ENCODE measurements at places on chromosomes 7 and 10. TPM values are rescaled to one million over a fixed set of nuclear protein-coding genes. Genes with fewer than 3 reads are reported as not detected.

GRCh38 chr7:128366300-128366699, 4.8 kb upstream of the PRRT4 start:
- no peak for DNase-seq

- DNase-seq, result no peak
Observed at GRCh38 chr7:1523844-1524243, 6.7 kb upstream of the MAFK start.

DNA sequence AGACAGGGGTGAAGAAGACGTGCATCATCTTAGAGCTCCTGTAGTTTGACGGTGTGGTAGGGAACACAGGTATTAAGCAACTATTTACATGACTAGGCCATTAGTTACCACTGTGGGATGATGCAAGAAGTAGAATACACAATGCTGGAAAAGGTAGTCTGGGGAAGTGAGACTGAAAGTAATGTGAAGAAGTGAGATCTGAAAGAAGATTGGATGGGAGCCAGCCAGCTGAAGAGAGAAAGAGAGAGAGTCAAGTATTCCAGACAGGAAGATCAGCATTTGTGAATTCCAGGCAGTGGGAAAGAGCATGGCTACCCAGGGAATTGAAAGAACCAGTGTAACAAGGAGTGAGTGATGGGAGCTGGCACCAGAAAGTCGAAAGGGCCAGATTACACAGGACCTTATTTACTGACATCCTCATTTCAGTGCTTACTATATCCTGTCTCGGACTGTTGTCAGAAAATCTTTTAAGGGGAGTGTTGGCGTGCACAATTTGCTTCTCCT, 4.0 kb upstream of the CFAP58 start:
- DNase-seq, result no peak

GRCh38 chr10:62426086-62426485, 51.9 kb downstream of the ZNF365 start:
- no peak for DNase-seq

DNA sequence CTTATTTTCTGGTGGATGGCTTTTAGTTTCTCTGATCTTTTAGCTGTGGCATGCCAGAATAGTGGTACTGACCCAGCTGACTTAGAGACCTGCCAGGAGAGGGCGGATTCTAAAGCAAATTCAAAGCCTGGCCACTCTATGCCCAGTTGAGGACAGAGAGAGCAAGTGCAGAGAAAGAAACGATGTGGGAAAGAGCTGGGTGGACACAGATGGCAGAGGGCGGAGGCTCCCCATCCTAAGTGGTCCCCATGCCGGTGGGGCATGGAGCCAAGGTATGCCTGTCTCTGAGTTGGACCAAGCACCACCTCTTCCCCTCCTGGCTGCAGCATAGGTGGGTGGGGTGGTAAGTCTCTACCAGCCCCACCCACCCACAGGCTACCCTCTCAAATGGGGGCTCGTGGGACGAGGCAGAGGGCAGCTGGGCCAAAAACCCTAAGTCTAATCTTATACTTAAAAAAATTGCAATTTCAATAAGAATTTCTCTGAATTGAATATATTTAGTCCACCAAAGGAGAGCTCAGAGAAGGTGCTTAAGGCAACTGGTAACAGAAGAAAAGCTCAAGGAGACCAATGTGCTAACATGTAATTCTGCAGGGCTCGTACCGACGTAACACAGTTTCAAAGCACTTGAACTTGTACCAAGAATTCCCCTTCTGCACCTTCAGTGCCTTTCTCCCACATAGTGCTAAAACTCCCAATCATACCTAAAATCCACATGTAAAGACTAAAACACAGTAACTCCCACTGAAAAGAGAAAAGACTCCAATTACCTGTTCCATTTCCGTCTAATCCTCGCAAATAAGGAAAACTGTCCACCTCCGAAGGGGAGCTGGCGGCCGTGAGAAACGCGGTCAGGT, 85.7 kb upstream of the NMT2 start:
- no peak for DNase-seq

GRCh38 chr7:31082017-31082416, 29.9 kb downstream of the ADCYAP1R1 start:
- peak; percentile 17 for DNase-seq

GIMAP6 gene
- polyA plus RNA-seq, result 12.6 TPM

DNA sequence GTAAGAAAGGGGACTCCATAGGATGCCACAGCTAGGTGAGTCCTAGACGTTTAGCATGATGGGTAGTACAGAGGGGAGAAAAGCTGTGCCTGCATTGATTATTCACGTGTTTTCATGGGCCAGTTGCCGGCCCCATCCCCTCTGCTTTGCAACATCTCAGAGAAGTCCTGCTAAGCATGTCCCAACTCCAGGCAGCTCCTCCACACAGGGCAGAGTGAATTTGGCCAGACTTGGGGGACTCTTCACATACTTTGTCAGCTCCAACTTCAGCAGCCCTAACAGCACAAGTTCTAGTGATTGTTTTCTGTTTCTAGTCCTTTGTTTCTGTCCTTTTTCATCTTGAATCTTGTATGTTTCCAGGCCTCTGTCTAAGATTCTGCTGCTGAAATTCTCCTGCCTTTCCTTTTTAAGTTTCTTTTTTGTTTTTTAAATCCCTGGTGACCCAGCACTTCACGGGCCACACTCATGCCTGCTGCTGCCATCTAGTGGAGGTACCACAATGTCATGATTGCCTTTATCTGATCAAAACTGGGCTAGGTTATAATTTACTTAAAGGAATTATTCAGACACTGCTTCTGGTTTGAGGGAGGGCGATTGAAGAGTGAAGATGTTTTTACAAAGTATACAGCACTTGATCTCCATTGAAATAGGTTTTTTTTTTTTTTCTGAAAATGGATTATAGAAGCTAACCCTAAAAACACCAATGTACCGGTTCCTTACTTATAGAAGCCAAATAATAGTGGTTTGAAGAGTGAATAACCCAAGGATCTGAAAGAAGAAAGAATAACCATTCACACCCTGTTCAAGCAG, 276.9 kb downstream of the CSTF2T start:
- DNase-seq, result no peak

DNA sequence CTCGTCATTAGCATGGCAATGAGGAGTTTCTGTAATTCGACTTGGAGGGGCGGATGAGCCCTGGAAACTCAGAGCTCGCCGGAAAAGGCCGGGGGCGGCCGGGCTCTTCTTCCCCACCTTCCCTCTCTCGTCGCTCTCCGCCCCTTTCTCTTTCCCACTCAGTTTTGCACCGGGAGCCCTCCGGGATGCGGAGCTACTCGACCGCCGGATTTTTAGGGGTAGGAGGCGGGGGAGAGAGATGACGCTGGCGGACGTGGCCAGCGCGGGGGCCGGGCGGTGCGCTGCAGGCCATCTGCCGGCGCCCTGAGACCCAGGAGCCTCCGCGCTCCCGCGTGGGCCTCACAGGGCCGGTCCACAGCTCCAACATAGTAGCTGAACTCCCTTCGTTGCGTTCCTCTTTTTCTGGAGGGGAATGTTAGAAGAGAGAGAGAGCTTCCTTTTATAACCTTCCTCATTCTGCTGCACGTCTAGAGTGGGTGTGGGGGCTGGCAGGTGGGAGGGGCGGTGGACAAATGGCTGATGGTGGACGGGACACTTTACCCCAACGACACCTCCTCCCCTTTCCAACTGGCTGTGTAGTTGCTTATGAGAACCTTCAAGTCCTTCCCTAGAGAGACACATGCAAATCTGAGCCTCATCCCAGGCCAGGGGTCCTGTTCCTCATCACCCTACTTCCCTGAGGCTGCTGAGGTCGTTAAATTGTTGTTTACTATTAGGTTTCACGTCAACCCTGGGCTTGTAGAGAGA, 1.1 kb upstream of the HOXA1 start:
- DNase-seq, result peak; percentile 68

GRCh38 chr10:7412928-7413282, 2.1 kb upstream of the SFMBT2 start:
- peak; percentile 17 for DNase-seq

GRCh38 chr7:18693406-18693805, 197.9 kb downstream of the HDAC9 start:
- DNase-seq, result peak; percentile 19

IL15RA gene
- 11.2 TPM for polyA plus RNA-seq

DNA sequence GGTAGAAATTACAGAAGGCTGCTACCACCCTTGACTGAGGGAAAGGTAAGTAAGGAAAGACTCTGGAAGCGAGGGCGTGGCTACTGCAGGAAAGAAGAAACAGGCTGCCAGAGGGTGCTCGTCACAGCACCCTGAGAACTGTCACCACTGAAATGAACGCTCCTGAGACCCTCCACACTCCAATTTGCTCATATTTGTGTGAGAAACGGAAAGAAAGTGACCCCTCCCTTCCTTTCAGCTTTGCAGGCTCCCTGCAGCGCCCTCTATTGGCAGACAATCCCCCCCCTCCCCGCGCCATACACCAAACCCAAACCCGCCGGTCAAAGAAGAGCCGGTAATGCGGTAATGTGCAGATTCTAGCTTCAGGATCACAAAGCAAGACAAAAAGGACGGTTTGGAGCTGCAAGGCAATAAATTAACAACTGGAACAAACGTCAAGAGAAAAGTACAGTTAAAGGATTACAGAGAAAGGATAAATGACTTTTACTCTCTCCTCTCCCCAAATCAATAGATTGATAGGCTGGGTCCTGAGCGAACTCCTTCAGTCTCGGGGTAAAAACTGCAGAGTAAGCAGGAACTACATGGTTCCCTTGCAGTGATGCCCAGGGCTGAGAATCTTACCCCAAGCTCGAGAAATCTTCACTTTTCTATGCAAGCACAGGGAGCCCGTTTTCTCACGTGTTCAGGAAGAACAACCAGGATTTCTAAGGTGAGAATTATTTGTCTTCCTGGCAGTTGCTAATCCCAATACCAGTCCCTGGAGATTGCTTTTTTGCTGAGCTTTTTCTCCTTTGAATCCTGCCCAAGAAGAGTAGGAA, 47.6 kb downstream of the STEAP1B start:
- DNase-seq, result peak; percentile 35

DNA sequence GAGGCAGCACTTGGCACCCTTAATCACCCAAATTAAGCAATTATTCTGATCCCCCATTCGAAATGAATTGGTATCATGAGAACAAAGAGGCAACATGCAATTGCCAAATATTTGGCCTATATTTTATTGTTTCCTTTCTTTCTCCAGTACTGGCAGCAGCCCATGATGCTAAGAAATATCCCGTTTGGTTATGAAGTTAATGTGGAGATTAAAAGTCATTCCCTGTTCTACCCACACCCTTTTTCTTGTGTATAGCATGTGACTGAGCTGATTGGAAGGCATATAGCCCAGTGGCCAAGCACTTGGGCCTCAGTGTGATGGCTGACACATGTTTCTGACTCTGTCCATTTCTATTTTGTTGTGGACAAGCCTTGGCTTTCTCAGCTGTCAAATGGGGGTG, 692.3 kb upstream of the GALNT17 start:
- DNase-seq, result no peak

- DNase-seq, result peak; percentile 39
Observed at GRCh38 chr10:72079356-72079755, 9.0 kb downstream of the SPOCK2 start.

TMEM270 gene
- not detected for polyA plus RNA-seq

DNA sequence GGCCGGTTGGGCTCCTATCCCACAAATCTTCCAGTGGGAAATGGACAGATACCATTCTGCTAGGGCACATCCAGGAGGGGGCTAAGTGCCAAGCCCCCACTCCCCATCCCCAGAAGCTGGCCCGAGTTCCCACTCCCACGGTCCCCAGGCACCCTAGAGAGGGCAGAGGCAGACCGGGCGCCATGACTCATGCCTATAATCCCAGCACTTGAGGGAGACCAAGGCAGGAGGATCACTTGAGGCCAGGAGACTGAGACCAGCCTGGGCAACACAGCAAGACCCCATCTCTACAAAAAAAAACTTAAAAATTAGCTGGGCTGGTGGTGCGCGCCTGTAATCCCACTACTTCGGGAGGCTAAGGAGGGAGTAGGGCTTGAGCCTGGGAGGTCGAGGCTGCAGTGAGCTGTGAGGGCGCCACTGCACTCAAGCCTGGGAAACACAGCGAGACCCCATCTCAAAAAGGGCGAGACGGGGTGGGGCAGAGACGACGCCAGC, 870 bp downstream of the GNA12 start:
- DNase-seq, result peak; percentile 26

DNA sequence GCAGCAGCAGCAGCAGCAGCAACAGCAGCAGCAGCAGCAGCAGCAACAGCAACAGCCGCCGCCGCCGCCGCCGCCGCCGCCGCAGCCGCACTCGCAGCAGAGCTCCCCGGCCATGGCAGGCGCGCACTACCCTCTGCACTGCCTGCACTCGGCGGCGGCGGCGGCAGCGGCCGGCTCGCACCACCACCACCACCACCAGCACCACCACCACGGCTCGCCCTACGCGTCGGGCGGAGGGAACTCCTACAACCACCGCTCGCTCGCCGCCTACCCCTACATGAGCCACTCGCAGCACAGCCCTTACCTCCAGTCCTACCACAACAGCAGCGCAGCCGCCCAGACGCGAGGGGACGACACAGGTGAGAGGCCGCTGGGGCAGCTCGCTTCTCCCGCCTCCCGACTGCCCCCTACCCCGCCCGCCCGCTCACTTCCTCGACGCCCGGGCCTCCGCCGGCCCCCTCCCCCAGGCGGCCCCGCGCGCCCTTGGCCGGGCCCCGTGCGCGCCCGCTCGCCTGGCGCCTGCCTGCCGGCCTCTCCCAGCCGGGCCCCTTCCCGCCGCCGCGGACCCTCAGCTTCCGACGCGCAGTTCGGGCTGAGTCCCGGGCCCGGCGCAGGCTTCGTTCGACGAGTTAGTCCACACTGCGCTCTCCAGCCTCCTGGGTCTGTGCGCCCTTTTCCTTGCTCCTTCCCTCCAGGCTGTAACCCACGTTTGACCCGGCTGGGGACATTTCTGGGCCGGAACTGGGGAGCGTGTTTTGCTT, 882 bp downstream of the DLX6 start:
- no peak for DNase-seq

DNA sequence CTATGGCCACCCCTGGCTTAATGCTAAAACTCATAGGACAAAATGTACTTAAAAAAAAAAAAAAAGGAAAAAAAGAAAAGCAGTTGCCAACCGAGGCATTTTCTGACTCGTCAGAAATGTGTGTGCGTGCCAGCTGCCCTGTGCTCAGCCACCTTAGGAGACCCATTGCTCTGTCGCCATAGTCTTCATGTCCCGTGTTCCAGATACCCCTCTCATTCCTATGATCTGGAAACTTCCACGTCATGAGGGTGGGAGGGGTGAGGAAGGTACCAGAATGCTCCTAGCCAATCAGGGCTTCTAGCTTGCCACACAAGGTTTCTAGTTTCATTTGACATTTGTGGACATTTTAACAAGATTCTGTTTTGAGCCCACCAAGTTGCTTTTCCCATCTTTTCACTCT, 212.9 kb downstream of the TCF7L2 start:
- no peak for DNase-seq

DNA sequence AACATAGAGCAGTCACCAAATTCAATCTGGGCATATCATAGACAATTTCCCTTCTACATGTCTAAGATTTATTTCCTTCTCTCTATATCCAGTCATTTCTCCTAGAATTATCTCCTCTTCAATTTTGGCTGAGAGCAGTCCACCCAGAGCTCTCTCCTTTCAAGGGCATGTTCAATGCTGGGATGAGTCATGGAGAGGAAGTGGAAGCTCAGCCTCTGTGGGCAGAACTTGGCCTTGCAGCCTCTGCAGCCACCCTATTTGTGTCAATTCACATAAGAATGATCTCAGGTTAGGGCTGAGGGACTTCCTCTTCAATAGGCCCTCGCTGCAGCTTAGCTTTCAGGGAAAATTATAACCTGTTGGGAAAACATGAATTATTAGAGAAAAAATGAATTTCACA, 560.8 kb downstream of the POM121L12 start:
- no peak for DNase-seq

SH2B2 gene
- polyA plus RNA-seq, result 13.1 TPM
